ENCODE measurements at places on chromosomes 16 and 17.

DNA sequence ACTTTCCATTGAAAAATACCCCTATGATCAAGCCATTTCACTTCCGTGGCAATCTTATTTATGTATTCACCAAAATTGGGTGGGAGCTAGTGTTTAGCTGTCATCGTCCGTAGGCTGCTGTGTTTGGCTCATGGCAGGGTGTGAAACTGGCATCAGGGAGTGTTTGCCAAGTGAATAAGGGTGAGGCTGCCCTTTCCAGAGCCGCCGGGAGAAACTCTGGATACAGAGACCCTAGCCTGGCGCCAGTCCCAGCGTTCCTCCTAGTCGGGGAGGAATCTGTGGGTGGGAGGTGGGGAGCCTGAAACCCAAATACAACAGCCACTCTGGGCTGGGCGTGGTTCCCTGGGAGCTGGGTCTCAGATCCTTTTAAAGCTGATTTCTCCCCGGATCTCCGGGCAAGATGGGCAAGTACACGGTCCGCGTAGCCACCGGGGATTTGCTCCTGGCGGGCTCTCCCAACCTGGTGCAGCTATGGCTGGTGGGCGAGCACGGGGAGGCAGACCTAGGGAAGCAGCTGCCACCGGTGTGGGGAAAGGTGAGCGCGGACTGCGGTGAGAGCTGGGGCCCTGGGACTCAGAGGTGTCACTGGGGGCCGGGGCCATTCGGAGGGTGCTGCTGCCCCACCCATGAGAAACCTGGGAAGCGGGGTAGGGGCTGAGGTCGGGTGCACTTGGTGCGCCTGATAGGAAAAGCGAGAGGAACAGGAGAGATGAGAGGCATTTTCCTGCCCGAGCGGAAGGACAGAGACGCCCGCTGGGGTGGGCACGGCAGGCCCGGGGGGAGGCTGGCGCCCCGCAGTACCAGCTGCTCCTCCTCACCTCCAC lies 62.1 kb upstream of the TEKT1 start:
- DNase-seq = no peak

GRCh38 chr16:81201267-81201666 lies 37.2 kb upstream of the BCO1 start:
- DNase-seq = no peak

GRCh38 chr17:7548585-7549400 lies at the start of gene TNFSF12:
Gene TNFSF12 (plus strand): TSS chr17:7549058. CDS start chr17:7549154, 96 bp downstream.
- DNase-seq = peak; percentile 60

DNA sequence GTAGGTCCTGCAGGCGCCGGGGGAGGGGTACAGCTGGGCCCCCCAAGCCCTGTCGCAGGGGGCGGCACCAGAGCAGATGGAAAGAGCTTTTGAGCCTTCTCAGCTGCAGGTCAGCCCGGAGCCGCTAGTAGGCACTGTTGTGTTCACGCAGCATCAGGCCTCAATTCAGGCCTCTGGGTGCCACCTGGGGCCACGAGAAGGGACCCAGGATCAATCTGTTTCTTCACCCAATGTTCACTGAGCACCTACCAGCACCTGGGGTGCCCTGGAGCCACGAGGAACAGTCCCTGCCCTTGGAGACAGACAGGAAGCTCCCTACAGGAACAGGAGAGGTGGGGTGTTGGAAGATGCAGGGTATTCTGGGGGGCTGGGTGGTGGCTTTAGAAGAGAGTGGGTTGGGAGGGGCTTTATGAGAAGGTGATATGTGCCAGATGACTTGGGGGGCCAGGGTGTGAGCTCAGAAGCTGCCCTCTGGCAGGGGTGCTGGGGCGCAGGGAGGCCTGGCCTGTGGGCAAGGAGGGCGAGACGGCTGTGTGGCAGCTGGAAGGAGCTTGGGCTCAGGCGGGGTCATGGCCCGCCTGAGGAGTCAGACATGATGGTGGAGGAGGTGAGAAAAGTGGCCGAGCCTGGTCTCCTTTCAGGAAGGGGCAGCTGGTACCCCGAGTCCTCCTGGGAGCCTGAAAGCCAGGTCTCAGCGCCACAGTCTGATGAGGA lies 121.9 kb upstream of the GSE1 start:
- DNase-seq = peak; percentile 47

GRCh38 chr16:14418795-14419225 lies 211.2 kb downstream of the PARN start:
- no peak for DNase-seq

GRCh38 chr16:62644030-62644812 lies 608.0 kb upstream of the CDH8 start:
- no peak for DNase-seq
